ENCODE measurements at places on chromosomes 11 and 22.

DNA sequence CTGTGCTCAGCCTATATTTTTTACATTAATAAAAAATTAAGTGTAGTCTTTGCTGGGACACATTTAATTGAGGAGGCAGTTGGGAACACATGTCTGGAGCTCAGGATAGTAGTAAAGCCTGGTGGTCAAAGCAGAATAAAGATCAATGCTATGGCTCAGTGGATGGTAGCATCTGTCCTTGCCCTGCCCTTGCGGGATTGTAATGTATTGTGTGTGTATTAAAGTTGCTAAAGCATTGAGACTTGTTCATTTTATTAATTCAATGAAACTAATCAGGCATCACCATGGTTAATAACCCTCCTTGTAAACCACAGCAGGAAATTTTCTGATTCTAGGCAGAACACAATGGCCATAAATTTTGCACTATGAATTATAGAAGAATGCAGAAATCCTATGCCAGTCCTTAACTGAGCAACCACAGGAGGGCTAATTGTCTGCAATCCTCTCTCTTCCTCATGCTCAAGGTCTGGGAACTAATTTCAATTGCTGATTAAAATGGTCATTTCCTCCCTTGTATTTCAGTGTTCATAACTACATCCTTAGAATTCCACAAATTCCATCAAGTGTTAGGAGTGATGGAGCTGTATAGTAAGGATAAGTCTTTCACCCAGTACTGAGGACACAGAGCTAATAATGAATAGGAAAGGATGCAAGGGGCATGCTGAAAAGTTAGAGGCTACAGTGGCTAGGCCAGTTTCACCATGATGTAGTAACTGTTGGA is 403.2 kb upstream of the DDI1 start:
- DNase-seq, result no peak

DNA sequence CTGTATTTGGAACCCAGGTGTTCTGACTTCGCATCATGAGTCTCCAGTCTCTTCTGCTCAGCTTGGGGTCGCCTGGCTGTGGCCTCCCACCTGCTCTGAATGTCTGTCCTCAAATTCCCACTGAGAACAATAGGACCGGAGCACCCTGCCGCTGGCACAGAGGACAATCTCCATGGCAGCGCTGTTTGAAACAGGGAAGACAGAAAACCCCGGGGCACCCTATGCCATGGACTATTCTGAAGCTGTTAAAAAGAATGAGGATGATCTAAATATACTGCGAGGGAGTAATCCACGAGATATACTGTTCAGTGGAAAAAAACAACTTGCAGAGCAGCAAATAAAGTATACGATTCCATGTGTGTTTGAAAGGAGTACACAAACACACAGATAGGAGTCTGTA is 415.6 kb upstream of the NARS2 start:
- DNase-seq, result no peak

DNA sequence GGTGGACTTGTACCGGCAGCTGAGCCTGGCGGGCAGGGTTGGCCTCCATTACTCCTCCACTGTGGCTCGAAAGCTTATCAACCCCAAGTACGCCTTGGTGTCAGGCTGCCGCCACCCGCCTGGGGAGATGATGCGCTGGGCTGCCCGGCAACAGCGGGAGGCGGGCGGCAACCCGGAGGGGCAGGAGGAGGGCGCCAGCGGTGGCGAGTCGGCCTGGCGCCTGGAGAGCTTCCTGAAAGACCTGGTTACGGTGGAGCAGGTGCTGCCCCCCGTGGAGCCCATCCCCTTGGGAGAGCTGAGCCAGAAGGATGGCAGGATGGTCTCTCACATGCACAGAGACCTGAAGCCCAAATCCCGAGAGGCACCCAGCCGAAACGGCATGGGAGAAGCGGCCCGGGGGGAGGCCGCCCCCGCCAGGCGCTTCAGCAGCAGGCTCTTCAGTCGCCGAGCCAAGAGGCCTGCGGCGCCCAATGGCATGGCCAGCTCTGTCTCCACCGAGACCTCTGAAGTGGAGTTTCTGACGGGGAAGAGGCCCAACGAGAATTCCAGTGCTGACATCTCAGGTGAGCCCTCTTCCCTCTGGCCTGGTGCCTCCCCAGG is 26.7 kb downstream of the FAM83F start:
- DNase-seq, result no peak

- no peak for DNase-seq
Observed at GRCh38 chr11:112478806-112479205, 218.1 kb upstream of the PLET1 start.

GRCh38 chr11:43119275-43119970 is 192.4 kb upstream of the API5 start:
- no peak for DNase-seq
